Thyroid gland (tissue), 4 donors: ENCODE measurements at places on chromosomes 13 and 19.
A peak's percentile ranks its signal among the peaks of the same experiment; 100 is the strongest.

- H3K4me1 ChIP-seq: peaks cover 3% of the 10 kb centered on the region
- no peaks in the 10 kb centered on the region for H3K36me3 ChIP-seq
- H3K27me3 ChIP-seq: no peaks in the 10 kb centered on the region
- no peak for DNase-seq
- H3K27ac ChIP-seq: no peak overlapping the region
- H3K4me3 ChIP-seq: no peak overlapping the region
These were observed 276.4 kb downstream of the KCNRG start for GRCh38 chr13:50291611-50292010.

DNA sequence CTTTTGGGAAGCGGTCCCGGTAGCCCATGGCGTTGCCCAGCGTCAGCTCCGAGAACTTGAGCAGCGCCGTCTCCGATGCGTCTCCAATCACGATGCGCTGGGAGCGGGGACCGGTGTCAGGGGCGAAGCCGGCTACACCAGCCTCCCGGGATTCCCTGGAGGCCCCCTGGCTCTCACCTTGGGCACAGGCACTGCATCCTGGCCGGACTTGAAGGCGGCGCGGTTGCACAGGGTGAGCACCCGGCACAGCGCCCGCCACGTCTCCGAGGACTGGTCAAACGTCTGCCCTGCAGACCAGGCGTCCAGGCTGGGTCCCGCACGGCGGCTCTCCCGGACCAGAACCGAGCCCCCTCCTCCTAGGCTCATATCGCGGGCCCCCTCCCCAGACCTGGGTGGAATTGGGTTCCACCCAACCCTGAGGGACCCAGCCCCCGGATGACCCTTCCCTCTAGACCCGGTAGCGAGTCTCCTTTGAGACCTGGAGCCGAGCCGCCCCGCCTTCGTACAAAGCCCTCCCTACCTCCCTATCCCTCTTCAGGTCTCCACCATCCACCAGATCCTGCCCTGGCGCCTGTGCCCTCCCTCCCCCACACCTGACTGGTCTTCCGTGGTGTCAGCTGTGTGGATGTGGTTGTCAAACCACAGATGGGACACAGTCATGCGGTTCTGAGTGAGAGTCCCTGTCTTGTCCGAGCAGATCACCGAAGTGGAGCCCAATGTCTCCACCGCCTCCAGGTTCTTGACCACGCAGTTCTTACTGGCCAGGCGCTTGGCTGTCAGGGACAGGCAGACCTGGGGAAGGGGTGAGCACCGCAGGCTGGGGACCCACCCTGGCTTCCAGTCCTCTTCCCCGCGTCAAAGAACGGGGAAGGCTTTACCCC, 4.8 kb downstream of the ATP4A start:
- peaks cover 7% of the 10 kb centered on the region for H3K27me3 ChIP-seq
- DNase-seq: no peak
- H3K4me1 ChIP-seq: peaks cover 34% of the 10 kb centered on the region
- no peaks in the 10 kb centered on the region for H3K36me3 ChIP-seq
- peak overlapping the region; percentile 11 for H3K4me3 ChIP-seq

GRCh38 chr13:25111585-25111956, 15.6 kb downstream of the PABPC3 start:
- H3K4me1 ChIP-seq: no peaks in the 10 kb centered on the region
- no peak for DNase-seq
- H3K27ac ChIP-seq: no peak overlapping the region
- no peaks in the 10 kb centered on the region for H3K27me3 ChIP-seq
- no peaks in the 10 kb centered on the region for H3K36me3 ChIP-seq
- no peak overlapping the region for H3K4me3 ChIP-seq

DNA sequence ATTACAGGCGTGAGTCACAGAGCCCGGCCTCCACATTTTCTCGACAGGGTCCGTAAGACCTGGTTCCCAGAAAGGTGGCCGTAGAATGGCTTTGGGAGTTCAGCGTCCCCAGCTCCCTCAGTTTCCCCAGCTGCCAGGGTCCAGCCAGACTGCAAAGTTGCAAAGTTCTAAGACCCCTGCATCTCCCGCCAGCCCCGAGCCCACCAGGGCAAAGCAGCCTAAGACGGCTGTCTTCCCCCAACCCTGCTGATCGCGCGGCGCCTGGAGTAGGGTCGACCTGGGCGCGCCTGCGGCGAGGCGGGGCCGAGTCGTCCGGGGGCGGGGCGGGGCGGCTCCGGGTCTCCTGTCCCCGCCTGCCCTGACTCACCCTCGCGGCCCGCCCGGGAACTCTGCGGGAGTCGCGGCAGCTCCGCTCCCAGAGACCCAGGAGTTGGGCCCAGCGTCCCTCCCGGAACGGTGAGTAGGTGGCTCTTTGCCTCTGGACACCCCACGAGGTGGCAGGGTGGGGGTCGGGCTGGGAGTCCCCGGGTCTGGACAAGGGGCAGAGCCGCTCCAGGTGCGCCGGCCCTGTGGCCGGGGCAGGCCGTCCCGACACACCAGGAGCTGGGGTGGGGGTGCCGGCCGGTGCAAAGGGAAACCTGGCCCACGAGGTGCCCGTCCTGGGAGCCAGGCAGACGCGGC, at the start of gene LRRC8E:
TSS of gene LRRC8E (plus strand) at position 366 of the 681 bp plus-strand sequence. CDS start 7,094 bp downstream, outside the sequence.
- peaks cover 5% of the 10 kb centered on the region for H3K4me1 ChIP-seq
- H3K27me3 ChIP-seq: no peaks in the 10 kb centered on the region
- no peaks in the 10 kb centered on the region for H3K36me3 ChIP-seq
- H3K4me3 ChIP-seq: no peak within 1 kb of the TSS
- H3K27ac ChIP-seq: peak within 1 kb of the TSS; percentile 24

- H3K36me3 ChIP-seq: no peaks in the 10 kb centered on the region
- no peaks in the 10 kb centered on the region for H3K4me1 ChIP-seq
- no peak overlapping the region for H3K4me3 ChIP-seq
- no peak overlapping the region for H3K27ac ChIP-seq
- no peaks in the 10 kb centered on the region for H3K27me3 ChIP-seq
These were observed 1.4 kb upstream of the MAG start for GRCh38 chr19:35290381-35291127.

GRCh38 chr13:30974350-30974749, 41.9 kb downstream of the TEX26 start:
- no peak overlapping the region for H3K27ac ChIP-seq
- H3K4me1 ChIP-seq: no peaks in the 10 kb centered on the region
- DNase-seq: no peak
